ENCODE measurements at places on chromosomes 7 and 10. TPM values are rescaled to one million over a fixed set of nuclear protein-coding genes. Genes with fewer than 3 reads are reported as not detected.

- no peak for DNase-seq
Observed at GRCh38 chr10:128908099-128908498, 558.9 kb upstream of the MGMT start.

DNA sequence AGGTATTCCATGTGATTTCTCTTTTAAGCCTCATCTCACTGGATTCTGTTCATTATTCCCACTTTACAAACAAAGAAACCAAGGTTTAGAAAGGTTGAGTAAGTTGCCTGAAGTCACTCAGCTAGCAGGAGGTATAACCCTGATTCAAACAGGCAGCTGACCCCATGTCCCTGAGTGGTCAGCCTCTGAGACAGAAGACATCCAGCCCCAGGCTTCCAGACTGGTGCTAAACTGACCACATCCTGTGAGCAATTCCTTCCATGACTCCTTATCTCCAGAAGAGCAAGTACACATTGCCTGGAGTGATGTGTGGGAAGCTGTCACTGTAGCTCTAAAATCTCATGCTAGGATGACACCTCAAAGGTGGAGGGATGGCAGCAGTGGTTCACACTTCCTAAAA, 3.7 kb downstream of the PLPP4 start:
- no peak for DNase-seq

DNA sequence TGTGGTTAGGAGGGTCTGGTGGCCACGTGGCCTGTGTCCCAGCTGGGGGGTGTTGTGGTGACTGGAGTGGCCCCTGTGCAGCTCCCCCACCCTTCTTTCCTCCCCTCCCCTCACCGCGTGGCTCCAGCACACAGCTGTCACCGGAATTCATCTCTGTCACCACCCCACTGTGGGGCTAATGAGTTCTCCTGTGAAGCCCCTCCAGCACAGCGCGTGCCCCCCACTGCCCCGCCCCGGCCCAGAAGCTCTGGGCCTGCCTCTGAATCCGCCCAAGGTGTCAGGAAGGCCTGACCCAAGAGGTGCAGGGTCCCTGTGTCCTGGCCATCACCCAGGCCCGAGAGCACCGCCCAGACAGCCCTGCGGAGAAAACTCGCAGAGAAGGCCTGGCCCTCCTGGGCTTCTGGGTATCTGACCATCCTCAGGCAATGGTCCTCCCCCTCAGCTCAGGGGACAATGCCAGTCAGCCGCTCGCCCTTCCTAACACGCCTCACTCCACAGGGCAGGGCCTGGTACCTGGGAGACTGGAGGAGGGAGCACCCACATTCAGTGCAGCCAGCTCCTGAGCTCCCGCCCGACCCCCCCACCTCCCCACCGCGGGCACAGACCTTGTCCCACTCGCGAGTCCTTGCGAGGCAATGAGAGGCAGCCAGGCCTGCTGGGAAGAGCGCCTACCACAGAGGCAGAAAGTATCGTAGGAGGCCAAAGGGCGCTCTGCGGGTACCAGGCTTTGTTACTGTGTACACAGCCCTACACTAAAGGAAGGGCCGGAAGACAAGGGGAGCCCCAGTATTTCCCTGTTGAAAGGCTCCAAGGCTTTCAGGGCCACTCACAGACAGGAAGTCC, 38.2 kb downstream of the GBX1 start:
- DNase-seq = no peak

GRCh38 chr10:133365461-133366129, 7.6 kb downstream of the ECHS1 start:
- DNase-seq = no peak

Gene KRIT1
- total RNA-seq = 76.7 TPM

GRCh38 chr10:132514821-132515520, 22.6 kb upstream of the INPP5A start:
- DNase-seq = no peak

Gene FFAR4
- total RNA-seq = not detected

Gene ZNF394
- total RNA-seq = 215 TPM

Gene ZNF239
- 1.4 TPM for total RNA-seq
